ENCODE measurements at places on chromosomes 12 and 14. TPM values are rescaled to one million over a fixed set of nuclear protein-coding genes. Genes with fewer than 3 reads are reported as not detected.

- no peaks in the 10 kb centered on the region for H3K36me3 ChIP-seq
- no peak overlapping the region for H3K27ac ChIP-seq
- DNase-seq, result no peak
- no peaks in the 10 kb centered on the region for H3K4me1 ChIP-seq
- H3K27me3 ChIP-seq, result peaks cover 32% of the 10 kb centered on the region
Measured at GRCh38 chr12:108337235-108338223, 1.6 kb downstream of the CMKLR1 start.

GRCh38 chr14:94355191-94355794, 32.2 kb upstream of the SERPINA6 start:
- no peak overlapping the region for H3K27ac ChIP-seq
- H3K27me3 ChIP-seq, result peaks cover 40% of the 10 kb centered on the region
- H3K4me3 ChIP-seq, result no peak overlapping the region

DNA sequence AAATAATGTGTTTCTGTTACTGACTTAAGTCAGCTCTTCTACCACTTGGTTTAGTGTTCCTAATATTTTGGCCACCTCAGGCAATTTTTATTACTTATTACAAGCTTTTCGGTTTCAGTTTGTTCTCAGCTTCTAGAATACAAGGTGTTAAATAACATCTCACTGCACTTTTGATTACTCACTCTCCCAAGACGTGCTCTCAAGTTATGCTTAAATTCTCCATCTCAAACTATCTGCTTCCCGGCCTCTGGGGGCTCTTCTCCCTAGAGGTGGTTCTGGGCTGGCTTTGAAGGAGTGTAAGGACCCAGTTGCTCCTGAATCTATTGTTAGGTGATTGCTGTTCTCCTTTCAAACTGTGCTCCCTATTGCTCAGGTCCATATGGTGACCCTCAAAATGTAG, 193.9 kb upstream of the DDHD1 start:
- DNase-seq, result no peak
- no peaks in the 10 kb centered on the region for H3K27me3 ChIP-seq
- H3K27ac ChIP-seq, result no peak overlapping the region
- H3K4me1 ChIP-seq, result no peaks in the 10 kb centered on the region
- no peak overlapping the region for H3K4me3 ChIP-seq

RIC8B gene
- 18.3 TPM for total RNA-seq

KLHL33 gene
- total RNA-seq, result 0.16 TPM

DNA sequence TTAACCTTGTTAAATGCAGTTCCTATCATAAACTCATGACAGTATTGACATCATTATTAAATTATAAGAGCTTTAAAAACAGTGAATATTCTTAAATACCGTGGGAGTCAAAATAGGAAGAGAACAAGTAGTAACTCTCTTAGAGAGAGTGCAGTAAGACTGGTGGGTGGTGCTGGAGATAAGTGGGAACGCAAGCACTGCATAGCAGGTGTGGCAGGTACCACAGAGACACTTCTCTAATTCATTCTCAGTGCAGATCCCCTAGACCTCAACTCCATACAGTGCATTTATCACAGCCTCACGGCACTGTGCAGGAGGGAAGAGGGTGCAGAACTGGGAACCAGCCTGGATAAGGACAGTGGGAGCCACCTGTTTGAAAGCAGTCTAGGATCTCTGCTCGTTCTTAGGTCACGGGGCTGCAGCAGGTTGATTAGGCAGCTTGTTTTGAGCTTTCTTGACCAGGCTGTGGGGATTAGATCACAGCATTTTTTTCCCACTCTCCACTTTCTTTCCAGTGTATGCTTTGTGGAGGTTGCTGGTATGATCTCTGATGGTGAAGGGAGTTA, 165.6 kb downstream of the PRKCH start:
- H3K4me3 ChIP-seq, result no peak overlapping the region
- peaks cover 3% of the 10 kb centered on the region for H3K36me3 ChIP-seq
- peak overlapping the region; percentile 80 for H3K27ac ChIP-seq
- DNase-seq, result no peak
- no peaks in the 10 kb centered on the region for H3K27me3 ChIP-seq

GRCh38 chr12:69998011-69998410, 173.0 kb downstream of the MYRFL start:
- H3K27me3 ChIP-seq, result no peaks in the 10 kb centered on the region
- no peak overlapping the region for H3K4me3 ChIP-seq
- no peaks in the 10 kb centered on the region for H3K36me3 ChIP-seq
- peaks cover 17% of the 10 kb centered on the region for H3K4me1 ChIP-seq
- DNase-seq, result no peak

CISTR gene
- not detected for total RNA-seq

GRCh38 chr12:25054076-25054782, 105.3 kb upstream of the BCAT1 start:
- H3K27me3 ChIP-seq, result no peaks in the 10 kb centered on the region
- no peak for DNase-seq
- H3K36me3 ChIP-seq, result no peaks in the 10 kb centered on the region
- no peak overlapping the region for H3K27ac ChIP-seq

GLI1 gene
- total RNA-seq, result 10.1 TPM

DNA sequence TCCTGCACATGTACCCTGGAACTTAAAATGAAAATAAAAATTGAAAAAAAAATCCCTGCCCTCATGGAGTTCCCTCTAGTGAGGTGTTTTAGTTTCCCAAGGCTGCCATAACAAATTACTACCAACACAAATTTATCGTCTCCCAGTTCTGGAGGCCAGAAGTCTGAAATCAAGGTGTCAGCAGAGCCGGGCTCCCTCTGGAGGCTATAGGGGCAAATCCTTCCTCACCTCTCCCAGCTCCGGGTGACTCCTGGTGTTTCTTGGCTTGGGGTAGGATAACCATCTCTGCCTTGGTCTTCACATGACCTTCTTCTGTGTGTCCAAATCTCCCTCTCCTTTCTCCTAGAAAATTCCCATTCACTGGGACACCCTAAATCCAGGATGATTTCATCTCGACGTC, 50.1 kb downstream of the PLXNC1 start:
- H3K4me3 ChIP-seq, result no peak overlapping the region
- H3K4me1 ChIP-seq, result no peaks in the 10 kb centered on the region
- DNase-seq, result no peak
- H3K27ac ChIP-seq, result no peak overlapping the region
- H3K36me3 ChIP-seq, result peaks cover 1% of the 10 kb centered on the region

NXPH4 gene
- 3.3 TPM for total RNA-seq

FAM90A1 gene
- total RNA-seq, result 0.09 TPM

KRT3 gene
- total RNA-seq, result 0.75 TPM

- no peak overlapping the region for H3K27ac ChIP-seq
- no peak overlapping the region for H3K4me3 ChIP-seq
- H3K36me3 ChIP-seq, result peaks cover 3% of the 10 kb centered on the region
- H3K4me1 ChIP-seq, result no peaks in the 10 kb centered on the region
- no peaks in the 10 kb centered on the region for H3K27me3 ChIP-seq
Measured at GRCh38 chr12:122853582-122854245, 18.5 kb downstream of the HIP1R start.

DNA sequence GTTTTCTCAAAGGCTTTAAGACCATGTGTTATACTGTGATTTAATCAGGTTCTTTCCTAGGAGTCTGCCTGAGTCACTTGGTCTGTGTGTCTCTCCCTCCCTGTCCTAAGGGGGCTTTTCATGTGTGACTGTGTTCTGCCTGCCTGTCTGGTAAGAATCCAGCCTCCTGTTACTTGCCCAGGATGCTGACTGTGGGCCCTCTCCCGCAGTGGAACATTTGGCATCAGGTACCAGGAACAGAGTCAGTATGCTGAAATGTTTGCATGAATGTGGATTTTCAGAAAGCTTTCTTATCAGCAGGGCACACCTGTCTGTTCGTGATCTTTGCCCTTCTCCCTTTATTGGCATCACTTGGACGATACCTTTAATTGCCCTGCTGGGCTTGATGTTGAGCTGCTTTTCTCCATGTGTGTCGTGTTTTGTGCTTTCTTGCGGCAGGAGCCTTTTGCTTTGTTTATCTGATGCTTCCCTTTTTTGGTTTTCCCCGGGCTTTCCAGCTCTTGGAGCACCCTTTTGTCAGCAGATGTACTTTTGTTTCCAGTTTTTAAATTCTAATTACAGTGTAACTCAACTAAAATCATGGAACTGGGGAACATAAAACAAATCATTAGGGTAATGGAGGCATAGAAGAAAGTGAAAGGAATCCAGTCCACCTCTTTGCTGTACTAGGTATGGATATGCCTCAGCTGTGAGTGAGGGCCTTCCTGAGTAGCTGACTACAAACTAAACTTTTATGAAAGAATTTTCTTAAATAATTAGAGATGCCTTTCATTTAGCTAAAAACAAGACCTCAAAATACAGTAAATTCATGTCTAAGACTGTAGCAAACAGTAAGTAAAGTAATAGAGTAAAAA, 72.5 kb downstream of the TRAF3 start:
- peaks cover 5% of the 10 kb centered on the region for H3K36me3 ChIP-seq
- peaks cover 3% of the 10 kb centered on the region for H3K4me1 ChIP-seq
- DNase-seq, result no peak

DNA sequence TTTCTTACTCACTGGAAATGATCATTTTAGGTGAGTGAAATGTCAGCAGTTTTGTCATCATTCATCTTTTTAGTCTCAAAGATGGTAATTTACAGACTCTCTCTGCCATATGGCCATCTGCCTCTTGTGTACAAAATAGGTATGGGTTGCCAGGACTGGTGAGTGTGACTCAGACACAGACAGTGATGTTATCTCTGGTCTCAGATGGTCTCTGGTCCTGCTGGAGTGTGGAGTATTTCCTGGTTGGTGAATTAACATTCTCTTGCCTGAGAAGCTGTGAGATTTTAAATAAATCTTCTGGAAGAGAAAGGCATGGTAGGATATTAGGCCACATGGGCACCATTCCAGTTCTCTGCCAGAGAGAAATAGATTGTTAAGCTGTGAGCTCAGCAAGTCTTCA, 207.0 kb downstream of the ATP23 start:
- H3K27ac ChIP-seq, result no peak overlapping the region
- no peaks in the 10 kb centered on the region for H3K36me3 ChIP-seq
- no peaks in the 10 kb centered on the region for H3K27me3 ChIP-seq
- DNase-seq, result no peak

GRCh38 chr14:34623506-34623905, 6.4 kb downstream of the SNX6 start:
- no peak overlapping the region for H3K4me3 ChIP-seq
- H3K4me1 ChIP-seq, result peaks cover 5% of the 10 kb centered on the region
- no peak for DNase-seq
- H3K36me3 ChIP-seq, result peaks cover 24% of the 10 kb centered on the region

KRT77 gene
- total RNA-seq, result not detected

- H3K36me3 ChIP-seq, result peaks cover 25% of the 10 kb centered on the region
Measured at GRCh38 chr14:92973261-92973797, 50.4 kb downstream of the CHGA start.

- no peak overlapping the region for H3K4me3 ChIP-seq
- no peaks in the 10 kb centered on the region for H3K36me3 ChIP-seq
- H3K27me3 ChIP-seq, result no peaks in the 10 kb centered on the region
- no peak overlapping the region for H3K27ac ChIP-seq
Measured at GRCh38 chr12:105474672-105475071, 144.2 kb downstream of the C12orf75 start.

- H3K27ac ChIP-seq, result no peak overlapping the region
- H3K36me3 ChIP-seq, result no peaks in the 10 kb centered on the region
- no peak for DNase-seq
- H3K4me3 ChIP-seq, result no peak overlapping the region
- H3K27me3 ChIP-seq, result peaks cover 25% of the 10 kb centered on the region
Measured at GRCh38 chr14:34398024-34398423, 64.0 kb downstream of the SPTSSA start.

RNASE1 gene
- total RNA-seq, result 13.3 TPM

PYGL gene
- 21.6 TPM for total RNA-seq

DNA sequence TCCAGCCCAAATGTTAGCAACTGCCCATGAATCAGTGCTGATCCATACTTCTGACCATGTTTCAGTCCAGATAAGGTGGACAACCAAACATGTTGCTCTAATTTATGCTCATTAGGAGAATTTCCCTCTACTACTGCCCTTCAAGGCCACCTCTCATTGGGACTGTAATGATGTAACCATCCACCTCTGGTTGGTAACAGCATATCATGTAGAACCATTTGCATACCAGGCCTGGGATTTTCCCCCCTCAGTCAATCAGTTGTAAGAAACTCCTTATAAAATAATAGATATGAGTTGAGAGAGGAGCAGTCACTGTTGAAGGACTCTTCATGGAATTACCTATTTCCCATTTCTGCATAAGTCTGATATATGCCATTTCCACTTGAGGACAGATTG, 17.8 kb upstream of the YAF2 start:
- H3K27ac ChIP-seq, result no peak overlapping the region
- H3K4me1 ChIP-seq, result no peaks in the 10 kb centered on the region
- H3K27me3 ChIP-seq, result peaks cover 10% of the 10 kb centered on the region
- DNase-seq, result no peak
- H3K36me3 ChIP-seq, result peaks cover 7% of the 10 kb centered on the region
- no peak overlapping the region for H3K4me3 ChIP-seq

DNA sequence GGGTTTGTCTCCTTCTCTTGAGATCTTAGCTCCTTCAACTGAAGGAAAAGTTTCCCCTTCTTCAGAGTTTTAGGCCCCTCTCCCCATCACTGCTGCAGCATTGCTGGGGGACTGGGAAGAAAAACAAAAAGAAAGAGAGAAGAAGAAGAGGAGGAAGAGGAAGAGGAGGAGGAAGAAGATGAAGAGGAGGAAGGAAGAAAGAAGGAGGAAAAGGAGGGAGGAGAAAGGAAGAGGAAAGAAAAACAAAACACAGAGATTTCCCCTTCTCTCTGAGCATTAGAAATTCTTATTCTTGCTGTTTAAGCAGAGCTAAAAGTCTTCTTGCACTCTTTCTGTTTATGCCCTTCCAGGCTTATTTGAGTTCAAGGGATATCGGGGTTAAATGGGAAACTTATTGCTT, 219.8 kb upstream of the AMIGO2 start:
- no peak overlapping the region for H3K27ac ChIP-seq
- H3K4me3 ChIP-seq, result no peak overlapping the region
- H3K4me1 ChIP-seq, result peaks cover 15% of the 10 kb centered on the region
- H3K27me3 ChIP-seq, result no peaks in the 10 kb centered on the region
- no peak for DNase-seq

CABP1 gene
- total RNA-seq, result 1.1 TPM

DNA sequence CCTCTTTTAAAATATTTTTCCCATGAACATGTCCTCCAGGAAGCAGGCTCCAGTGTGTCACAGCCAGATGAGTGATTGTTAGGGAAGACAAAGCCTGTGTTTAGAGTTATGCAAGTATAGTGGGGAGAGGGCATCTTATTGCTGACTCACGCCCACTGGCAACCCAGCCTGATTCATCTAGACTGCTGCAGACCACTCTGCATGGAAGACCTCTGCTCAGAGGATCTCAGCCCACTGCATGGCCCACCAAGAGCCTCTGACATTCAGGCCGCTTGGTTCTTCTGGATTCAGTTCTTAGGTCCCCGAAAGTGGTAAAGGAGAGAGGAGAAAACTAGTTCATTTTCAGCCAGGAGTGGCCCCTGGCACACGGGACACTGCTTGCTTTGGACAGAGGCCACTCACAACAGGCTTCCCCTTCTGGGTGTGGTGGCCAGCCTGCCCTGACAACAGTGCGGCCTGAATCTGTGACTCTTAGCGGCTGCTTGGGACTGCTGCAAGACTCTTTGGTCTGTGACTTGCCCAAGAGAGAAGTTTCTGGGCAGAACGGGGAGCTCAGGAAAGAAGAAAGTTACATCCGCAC, 266.3 kb downstream of the ZFP36L1 start:
- H3K27me3 ChIP-seq, result no peaks in the 10 kb centered on the region
- no peak overlapping the region for H3K4me3 ChIP-seq
- peak overlapping the region; percentile 9 for H3K27ac ChIP-seq
- peaks cover 38% of the 10 kb centered on the region for H3K4me1 ChIP-seq
- peaks cover 32% of the 10 kb centered on the region for H3K36me3 ChIP-seq

Data from mesothelial cell of epicardium (in vitro differentiated cells).